ENCODE measurements at places on chromosomes 13 and 19.

DNA sequence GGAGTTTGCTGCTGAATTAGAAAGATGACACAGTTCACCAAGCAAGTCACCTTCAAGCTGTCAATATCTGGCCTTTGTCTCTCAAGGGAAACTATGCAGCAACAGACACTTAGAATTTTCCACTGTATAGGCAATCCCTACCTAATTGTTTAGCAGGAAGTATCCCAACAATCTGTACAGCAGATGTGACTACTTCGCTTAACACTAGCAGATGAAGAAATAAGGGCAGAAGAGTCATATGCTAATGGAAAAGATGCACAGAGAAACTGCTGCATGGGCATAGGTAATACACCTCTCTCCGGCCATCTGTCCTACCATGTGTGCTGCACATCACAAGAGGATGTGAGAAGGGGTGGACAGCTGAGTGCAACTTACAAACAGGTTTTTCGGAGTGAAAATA lies 851.2 kb downstream of the PCDH9 start:
- no peak for DNase-seq

- DNase-seq = peak; percentile 40
Measured at GRCh38 chr19:14519860-14520407, 1.7 kb upstream of the DNAJB1 start.

DNA sequence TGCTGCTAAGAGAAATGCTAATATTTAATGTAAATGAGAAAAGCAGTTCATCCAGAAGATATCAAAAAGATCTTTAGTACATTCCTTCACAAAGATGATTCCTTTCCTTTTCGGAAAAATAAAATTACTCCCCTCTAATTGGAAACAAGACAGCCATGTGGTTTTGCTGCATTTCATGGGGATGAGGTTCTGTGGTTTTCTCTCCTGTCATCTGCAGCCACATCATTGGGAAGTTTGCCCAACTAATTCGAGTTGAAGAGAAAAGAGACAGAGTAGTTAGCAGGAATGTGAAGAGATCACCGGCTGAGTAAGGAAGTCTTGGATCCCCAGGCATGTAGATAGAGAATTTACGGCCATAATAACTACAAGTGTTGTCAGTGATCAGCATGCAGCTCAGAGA lies 122.1 kb downstream of the CYSLTR2 start:
- DNase-seq = peak; percentile 99

GRCh38 chr19:17553256-17553655 lies 2.2 kb upstream of the COLGALT1 start:
- peak; percentile 86 for DNase-seq

- peak; percentile 4 for DNase-seq
Measured at GRCh38 chr19:29622166-29623070, 16.3 kb downstream of the POP4 start.

DNA sequence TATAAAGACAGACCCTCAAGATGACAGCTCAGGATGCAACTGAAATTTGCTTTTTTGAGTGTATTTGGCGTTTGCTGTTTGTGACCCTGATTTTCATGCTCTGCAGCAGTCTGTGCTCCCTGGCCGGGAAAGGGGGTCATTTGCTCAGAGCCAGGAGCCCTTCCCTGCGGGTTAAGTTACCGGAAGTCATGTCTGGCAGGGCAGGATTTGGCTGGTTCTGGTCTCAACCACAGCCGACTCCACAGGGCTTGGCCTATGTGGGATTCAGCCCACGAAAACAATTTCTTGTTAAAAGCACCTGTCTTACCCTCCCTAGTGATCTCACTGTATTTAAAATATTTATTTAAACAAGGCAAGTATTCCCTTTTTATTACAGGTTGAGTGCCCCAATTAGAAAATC lies 22.6 kb downstream of the MCF2L start:
- no peak for DNase-seq

DNA sequence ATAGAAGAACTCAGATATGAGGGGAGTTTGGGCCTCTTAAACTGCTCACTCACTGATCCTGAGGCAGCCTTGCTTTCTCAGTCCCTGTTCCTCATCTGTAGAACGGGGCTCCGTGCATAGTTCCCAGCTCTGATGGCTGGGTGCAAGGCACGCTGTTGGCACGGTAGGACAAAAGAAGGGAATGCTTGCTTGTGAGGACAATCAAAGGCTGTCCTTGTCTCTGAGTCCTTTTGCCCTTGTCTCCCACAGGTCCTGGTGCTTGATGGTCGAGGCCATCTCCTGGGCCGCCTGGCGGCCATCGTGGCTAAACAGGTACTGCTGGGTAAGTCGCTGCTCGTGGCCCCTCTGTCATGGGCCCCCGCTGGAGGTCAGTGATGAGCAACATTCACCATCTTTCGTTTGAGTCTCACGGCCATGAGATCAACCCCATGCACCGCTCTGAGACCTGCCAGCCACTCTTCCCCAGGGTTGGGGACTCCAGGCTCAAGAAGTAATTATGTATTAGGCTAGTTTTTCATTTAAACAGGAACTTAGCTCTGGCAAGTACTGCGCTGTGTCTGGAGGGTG lies 2.3 kb downstream of the RPL13A start:
- no peak for DNase-seq

GRCh38 chr13:51601601-51602565 lies 17.6 kb downstream of the WDFY2 start:
- no peak for DNase-seq

DNA sequence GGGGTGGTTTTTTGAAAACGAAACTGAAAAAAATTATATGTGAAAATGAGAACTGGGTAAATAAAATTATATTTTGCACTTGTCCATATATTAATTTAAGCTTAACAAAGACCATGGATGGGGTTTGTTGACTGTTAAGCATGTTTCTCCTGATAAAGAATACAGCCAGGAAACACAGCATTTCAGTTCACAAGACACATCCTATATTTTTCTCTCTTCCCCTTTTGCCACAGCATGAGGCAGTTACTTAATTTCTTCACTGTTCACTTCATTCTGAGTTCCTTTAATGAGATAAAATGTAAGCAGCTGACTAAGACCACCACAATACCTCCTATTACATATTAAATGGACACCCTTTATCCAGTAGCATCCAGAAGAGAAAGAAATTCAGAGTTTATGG lies 64.0 kb downstream of the RXFP2 start:
- no peak for DNase-seq

- peak; percentile 2 for DNase-seq
Measured at GRCh38 chr19:5621945-5622464, 571 bp downstream of the SAFB2 start.

DNA sequence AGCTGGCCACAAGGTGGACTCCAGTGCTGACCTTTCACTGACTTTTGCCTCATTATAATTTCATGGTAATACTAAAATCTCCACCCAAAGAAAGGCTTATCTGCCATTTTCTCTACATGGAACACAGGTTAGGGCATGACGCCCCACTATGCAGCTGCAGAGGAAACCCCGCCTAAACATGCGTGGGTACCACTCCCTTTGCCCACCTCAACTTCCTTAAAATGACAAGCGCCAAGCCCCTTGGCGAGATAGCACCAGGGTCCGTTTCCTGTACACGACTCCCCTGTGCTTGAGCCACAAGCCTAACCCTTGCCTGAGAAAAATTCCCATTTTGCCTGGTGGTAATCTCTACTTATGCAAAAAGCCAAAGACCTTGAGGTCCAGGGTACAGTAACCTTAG lies 36.0 kb upstream of the PABPC3 start:
- DNase-seq = no peak

DNA sequence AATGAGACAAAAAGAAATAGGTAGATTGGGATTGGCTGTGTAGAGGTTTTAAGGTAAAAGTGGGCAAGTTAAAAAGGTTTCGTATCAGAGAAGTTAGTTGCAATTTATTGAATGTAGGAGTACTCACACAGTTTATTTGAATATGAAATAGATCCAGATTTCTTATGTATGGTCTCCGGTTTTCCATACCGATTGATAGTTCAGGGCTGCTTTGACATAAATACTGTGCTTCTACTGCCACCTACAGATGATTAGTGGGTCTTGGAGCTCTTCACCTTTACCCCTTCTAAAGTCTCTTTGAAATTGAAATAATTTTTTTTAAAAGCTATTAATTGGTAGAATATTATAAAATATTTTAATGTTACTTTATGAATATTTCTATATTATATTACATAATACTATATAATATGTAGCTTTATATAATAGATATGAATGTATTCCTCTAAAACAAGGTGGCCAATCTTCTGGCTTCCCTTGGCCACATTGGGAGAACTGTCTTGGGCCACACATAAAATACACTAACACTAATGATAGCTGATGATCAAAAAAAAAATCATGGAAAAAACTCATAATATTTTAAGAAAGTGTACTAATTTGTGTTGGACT lies 7.7 kb upstream of the GPR18 start:
- DNase-seq = peak; percentile 51

DNA sequence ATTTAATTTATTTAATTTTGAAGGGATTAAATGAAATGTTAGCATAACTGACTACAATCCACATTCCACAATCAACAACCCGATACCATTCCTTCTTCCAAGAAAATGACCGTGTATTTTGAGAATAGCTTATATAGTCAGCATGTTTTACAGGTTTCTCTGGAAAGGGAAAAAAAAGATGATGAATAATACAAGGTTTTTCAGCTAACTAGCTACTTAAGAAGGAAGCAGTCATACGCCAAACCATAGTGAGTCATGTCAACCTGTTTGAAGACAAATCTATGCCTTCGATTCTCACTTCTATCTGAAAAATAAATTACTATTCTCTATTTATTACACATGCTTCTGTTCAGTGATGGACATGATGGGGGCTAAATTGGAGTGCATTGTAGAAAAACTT lies 258.6 kb downstream of the EFNB2 start:
- DNase-seq = peak; percentile 9

DNA sequence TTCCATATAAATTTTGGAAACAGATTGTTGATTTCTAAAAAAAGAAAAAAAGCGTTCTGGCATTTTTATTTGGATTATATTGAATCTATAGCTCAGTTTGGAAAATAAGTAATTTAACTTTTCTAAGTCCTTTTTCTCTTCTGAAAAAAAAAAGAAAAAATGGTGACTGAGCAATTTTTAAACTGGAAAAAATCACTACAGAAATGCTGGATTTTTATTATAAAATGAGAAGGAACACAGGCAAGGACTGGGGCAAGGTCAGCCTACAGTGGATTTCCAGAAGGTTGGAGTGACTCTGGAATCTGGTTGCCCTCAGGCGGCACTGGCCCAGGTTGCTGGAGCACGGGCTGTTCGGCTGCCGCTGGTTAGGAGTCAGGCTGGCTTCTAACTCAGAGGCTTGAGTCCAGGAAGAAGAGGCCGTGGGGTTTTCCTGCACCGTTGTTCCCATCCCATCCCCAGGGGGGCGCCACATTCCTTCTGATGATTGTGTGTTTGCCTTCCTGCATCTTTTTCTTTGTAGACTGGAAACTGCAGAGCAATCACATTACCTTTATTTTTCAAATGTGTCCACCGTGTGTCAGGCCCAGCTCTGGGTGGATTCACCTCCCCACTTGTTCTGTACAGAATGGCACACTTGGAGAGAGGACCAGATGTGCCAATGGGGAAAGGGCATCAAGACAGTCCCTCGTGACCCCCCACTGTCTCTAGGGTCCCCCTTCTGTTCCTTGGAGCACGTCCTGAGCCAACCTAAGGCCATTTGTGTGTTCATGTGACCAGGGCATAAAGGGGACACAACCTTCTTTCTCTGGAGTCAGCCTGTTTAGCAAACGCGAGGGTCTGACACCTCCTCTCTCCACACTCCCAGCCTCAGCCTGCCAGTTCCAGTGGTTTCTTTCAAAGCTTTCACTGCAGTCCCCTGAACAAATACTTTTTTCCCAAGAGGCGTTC lies 44.5 kb upstream of the GTF3A start:
- peak; percentile 45 for DNase-seq

DNA sequence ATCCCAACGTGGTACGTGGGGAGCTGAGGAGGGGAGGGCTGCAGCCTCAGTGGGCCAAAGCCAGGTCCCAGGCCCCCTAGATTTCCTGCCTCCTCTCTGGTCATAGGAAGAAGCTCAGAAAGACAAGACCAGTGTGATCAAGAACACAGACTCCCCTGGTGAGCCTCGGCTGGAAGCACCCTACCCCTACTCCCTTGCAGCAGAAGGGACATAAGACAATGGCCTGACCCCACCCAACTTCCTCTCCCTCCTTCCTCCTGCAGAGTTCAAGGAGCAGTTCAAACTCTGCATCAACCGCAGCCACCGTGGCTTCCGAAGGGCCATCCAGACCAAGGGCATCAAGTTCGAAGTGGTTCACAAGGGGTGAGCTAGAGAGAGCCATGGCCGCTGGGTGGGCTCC lies 11.5 kb downstream of the PODNL1 start:
- DNase-seq = no peak

GRCh38 chr19:47428177-47428894 lies 9.0 kb upstream of the MEIS3 start:
- peak; percentile 100 for DNase-seq

DNA sequence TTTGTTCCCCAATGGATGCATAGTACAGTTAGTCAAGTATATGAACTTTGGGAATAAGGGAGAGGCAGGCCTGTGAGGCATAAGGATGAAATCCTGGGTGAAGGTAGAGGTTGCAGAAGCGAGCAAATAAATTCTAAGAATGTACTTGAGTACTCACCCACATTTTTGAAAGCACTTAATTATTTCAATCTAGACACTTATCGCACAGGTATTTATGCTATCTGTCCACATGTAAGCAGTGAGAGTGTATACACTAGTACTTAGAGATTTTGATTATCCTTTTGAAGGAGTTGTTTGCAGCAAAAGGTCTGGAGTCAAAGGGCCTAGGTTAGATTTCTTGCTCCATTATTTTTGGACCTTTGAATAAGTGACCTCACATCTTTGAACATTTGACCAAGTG lies 77.7 kb downstream of the LMO7 start:
- no peak for DNase-seq

- no peak for DNase-seq
Measured at GRCh38 chr13:84044805-84045204, 162.5 kb upstream of the SLITRK1 start.

DNA sequence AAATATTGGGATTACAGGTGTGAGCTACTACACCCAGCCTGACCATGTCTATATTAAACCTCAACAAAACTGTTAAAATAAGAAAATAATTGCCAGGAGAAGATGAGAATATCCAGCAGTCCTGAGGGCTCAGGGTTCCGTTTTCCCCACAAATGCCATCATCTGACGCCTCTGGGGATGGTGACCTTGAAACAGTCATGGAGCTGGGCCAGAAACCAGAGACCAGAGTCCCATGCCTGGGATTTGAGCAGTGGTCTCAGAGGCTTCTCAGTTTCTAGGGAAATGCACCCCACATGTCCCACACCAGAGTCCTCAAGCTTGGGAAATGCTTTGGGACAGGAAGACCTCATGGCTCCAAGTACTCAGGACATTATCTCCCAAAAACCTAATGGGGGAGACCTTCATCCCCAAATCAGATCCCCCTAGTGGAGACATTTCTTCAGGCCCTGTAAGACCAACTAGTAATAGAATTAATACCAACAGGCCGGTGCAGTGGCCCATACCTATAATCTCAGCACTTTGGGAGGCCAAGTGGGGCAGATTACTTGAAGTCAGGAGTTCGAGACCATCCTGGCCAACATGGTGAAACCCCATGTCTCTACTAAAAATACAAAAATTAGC lies 2.9 kb upstream of the MAP1S start:
- DNase-seq = no peak

DNA sequence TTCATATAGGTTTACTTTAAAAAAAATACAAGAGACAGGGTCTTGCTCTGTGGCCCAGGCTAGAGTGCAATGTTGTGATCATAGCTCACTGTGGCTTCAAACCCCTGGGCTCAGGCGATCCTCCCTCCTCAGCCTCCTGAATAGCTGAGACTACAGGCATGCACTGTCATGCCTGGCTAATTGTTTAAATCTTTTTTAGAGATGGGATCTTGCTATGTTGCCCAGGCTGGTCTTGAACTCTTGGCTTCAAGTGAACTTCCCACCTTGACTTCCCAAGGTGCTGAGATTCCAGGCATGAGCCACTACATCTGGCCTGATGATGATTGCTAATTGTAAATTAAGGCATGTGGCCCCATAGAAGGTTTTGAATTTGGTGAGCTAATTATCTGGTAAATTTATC lies 35.4 kb upstream of the ADGRE1 start:
- DNase-seq = no peak

Measured in fibroblast of skin of right biceps (primary cell).